Chondrocyte (in vitro differentiated cells): ENCODE measurements at places on chromosomes 11 and 22. TPM values are rescaled to one million over a fixed set of nuclear protein-coding genes. Genes with fewer than 3 reads are reported as not detected.

GRCh38 chr11:79982185-79982584 lies 541.4 kb upstream of the TENM4 start:
- DNase-seq = no peak

- DNase-seq = no peak
These were observed 687.2 kb downstream of the OPCML start for GRCh38 chr11:132844956-132845696.

TRIM22 gene
- 85.9 to 108 TPM (median 94.7 TPM) in 3 replicates for total RNA-seq

DNA sequence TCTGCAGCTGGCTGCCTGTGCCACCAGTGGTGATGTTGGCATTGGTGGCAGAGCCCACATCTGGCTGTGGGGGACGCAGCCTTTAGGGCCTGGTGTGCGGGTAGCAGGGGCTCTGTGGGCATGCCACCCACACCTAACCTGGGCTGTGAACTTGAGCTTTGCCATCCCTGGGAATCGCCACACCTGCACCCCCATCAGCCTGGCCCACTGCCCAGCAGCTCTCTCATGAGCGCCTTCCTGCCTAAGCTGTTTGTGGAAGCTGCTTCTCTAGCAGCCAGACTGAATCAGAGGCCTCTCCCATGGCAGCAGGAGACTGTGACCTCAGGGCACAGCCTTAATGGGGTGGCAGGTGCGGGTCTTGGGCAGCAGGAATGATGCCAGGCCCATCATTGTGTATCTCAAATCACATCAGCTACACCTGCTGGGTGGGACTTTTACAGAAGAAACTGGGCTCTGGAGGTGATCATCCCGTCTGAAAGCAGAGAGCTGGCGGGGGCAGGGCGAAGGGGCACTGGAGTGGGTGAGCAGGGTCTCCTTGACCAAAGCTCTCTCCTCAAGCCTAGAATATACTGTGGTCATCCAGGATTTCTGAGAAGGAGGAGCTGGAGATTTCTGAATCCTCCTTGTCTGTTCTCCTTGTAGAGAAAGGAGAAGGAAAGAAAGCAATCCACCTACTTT lies 17.8 kb upstream of the CARS1 start:
- peak; percentile 64 for DNase-seq
